ENCODE measurements at places on chromosomes 3 and 15.

DNA sequence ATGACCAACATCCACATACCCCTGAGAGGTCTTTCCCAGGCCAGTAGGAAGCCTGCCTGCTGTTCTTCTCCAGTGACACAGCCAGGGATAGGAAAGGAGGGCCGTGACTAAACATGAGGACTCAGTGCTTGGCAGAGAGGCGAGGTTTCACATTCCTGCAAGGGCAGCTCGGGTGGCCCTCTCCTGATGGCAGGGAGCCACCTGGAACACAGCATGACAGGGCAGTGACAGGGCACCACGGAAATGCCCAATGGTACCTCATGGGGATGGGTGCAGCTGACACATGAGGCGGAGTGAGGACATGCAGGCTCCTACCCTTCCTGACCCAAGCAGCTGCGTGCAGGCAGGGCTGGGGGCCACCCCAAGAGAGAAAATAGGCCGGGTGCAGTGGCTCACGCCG is 7.4 kb upstream of the TGM5 start:
- DNase-seq = no peak

GRCh38 chr3:139024968-139025367 is 4.2 kb upstream of the PRR23B start:
- no peak for DNase-seq

GRCh38 chr15:68894208-68894607 is 36.1 kb upstream of the SPESP1 start:
- DNase-seq = no peak

DNA sequence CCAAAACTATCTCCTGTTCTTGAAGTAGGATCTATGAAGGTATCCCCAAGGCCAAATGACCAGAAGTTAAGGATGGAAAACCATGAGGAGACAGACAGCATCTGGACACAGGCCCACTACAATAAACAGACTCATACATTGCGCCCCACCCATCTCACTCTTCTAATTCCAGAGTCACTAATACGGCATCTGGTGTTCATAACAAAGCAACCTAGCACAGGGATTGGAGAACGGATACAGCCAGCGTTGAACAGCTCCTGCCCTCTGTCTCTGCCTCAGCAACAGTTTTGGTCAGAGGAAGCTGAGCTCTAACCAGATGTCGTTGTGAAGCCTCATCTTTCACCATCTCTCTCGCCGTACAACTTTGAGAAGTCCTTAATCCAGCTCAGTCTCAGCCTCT is 44.5 kb upstream of the CCDC80 start:
- peak; percentile 71 for DNase-seq

DNA sequence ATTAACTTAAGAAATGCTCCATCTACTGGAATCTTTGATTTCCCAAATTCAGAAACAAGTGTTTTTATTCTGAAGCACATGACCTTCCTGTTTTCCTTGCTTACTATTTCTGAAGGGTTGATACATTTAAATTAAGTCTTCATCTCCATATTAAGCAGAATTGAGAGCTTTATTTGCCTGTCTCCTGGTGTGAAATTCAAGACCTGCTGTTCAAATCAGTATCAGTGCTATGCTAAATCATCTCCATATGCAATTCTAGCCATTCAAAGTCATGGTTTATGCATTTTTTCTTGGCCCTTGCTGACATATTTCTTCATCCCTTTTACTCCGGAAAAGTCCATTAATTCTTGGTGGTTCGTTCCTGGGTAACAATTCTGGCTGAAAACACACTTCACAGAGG is 195.4 kb downstream of the ATP8B4 start:
- no peak for DNase-seq

- no peak for DNase-seq
Observed at GRCh38 chr15:46502667-46503066, 867.8 kb downstream of the SQOR start.

Measured in brain microvascular endothelial cell (primary cell).